Stimulated activated CD4-positive, alpha-beta T cell treated with anti-CD3 and anti-CD28 coated beads, Interleukin-2, amount 100 ng/mL, for 4 hours (primary cell): ENCODE measurements at places on chromosomes 2 and 18.

- DNase-seq = no peak
Measured at GRCh38 chr2:106867196-106867953, 18.6 kb downstream of the ST6GAL2 start.

DNA sequence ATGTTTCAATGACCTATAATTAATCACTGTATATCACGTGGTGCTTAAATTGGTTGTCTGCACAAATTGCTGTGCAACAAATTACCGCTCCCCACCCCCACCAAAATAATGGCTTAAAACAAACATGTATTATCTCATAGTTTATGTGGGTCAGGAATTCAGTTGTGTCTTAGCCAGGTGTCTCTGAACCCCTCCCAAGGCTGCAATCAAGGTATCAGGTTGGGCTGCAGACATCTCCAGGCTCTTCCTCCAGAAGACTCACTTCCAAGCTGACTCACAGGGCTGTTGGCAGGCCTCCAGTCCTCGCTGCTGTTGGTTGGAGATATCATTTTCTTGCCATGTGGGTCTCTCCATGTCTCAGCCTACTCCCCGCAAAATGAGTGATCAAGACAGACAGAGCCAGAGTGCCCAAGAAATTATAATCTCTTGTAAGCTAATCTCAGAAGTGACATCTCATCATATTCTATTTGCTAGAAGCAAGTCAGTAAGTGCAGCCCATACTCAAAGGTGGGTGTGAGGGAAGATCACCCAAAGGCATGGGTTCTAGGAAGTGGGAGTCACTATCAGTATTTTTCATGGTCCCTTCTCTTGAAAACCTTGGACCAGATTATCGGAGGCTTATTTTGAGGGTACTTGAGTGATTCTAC lies 38.4 kb downstream of the SPC25 start:
- DNase-seq = no peak

GRCh38 chr2:9378433-9379390 lies 44.6 kb downstream of the ITGB1BP1 start:
- no peak for DNase-seq

DNA sequence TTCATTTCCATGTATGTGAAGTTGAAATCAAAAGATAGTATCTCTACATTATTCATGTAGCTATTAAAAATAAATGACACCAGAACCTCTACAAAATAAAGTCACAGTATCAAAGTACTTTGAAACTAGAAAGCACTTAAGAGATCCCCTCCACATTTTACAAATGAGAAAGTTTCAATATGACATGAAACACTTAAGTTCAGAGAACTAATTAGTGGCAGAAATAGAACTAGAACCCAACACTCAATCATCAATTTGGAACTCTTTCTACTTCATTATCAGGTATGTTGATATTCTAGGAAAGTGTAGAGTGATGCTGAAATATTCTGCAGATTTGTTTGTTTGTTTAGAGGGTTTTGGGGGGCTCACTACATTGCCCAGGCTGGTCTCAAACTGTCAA lies 145.6 kb downstream of the MEMO1 start:
- no peak for DNase-seq

DNA sequence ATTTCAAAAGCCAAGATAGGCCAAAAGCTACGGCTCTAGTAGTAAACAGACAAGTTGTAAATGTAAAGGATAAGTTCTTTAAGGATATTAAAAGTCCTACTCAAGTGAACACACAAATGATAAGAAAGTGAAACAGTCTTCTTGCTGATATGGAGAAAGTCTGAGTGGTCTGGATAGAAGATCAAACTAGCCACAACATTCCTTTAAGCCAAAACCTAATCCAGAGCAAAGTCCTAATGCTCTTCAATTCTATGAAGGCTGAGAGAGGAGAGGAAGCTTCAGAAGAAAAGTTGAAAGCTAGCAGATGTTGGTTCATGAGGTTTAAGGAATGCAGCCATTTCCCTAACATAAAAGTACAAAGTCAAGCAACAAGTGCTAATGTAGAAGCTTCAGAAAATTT lies 111.7 kb upstream of the ZEB2 start:
- no peak for DNase-seq

GRCh38 chr2:9327873-9328352 lies 95.4 kb downstream of the ITGB1BP1 start:
- DNase-seq = no peak

DNA sequence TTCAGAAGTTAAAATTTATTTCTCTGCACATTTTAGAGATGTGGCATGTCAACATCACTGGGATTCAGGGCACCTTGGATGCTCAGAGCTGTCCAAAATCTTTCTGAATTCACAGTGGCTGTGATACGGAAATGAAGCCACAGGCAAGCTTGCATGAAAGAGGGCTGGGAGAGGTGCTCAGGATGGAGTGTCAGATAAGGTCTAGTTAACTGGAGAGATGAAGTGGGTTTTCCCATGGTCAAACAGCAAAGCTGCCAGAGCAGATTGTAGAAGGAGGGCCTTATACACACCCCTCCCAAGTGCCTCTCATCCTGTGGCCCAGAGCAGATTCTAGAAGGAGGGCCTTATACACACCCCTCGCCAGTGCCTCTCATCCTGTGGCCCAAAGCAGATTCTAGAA lies 286.8 kb upstream of the PXDN start:
- no peak for DNase-seq

GRCh38 chr2:200752332-200752731 lies 59.4 kb upstream of the BZW1 start:
- no peak for DNase-seq
